GM23338 (cell line): ENCODE measurements at places on chromosomes 6 and 20. TPM values are rescaled to one million over a fixed set of nuclear protein-coding genes. Genes with fewer than 3 reads are reported as not detected.

The TRIM31 gene
- total RNA-seq = not detected in 2 replicates

The ULBP3 gene
- 3.3 and 4.2 TPM in 2 replicates for total RNA-seq

The C6orf52 gene
- 0.47 TPM in 1 of 2 replicates, not detected in the other for total RNA-seq

The MATN4 gene
- 4.2 and 5.1 TPM in 2 replicates for total RNA-seq

The MAP3K5 gene
- 2.8 and 2.9 TPM in 2 replicates for total RNA-seq

The ZBP1 gene
- total RNA-seq = not detected in 2 replicates

The RGS19 gene
- total RNA-seq = 15.0 and 19.7 TPM in 2 replicates

The VSTM2L gene
- total RNA-seq = 0.43 and 1.9 TPM in 2 replicates

The ZKSCAN8 gene
- total RNA-seq = 21.3 and 22.6 TPM in 2 replicates

The ADGB gene
- total RNA-seq = not detected in 2 replicates

The CST4 gene
- not detected in 2 replicates for total RNA-seq

The MRPS10 gene
- total RNA-seq = 42.7 and 49.3 TPM in 2 replicates

The RWDD2A gene
- 2.6 and 3.1 TPM in 2 replicates for total RNA-seq

GRCh38 chr6:55250400-55250799, 76.1 kb downstream of the HCRTR2 start:
- peaks cover 24% of the 10 kb centered on the region for H3K4me1 ChIP-seq
- no peak overlapping the region for H3K27ac ChIP-seq
- H3K36me3 ChIP-seq = no peaks in the 10 kb centered on the region
- H3K4me3 ChIP-seq = 0 out of 2 replicates have a peak overlapping the region, but pooled peaks have one; percentile 2
- peak; percentile 41 for DNase-seq

- H3K36me3 ChIP-seq = no peaks in the 10 kb centered on the region
- H3K4me3 ChIP-seq = no peak overlapping the region
- DNase-seq = no peak
- H3K27me3 ChIP-seq = no peaks in the 10 kb centered on the region
Measured at GRCh38 chr20:59122566-59122919, 41.1 kb upstream of the ZNF831 start.

DNA sequence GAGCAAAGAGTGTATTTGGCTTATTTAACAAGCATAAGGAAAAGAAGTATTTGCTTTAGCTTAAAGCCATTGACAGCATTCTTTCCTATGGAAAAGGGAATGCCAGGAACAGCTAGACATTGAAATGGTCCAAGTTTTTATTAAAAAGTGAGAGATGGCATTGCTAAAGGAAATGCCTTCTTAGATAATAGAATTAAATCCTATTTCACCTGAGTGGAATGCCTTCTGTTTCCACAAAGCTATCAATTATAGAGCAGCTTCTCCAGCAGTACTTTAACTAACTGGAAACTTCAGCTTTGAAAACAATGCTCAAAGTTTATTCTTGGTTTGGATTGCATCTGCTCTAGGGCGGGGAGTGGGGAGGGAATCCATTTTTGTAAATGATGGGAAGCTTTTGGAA, 85.1 kb upstream of the CNKSR3 start:
- H3K27ac ChIP-seq = no peak overlapping the region
- no peaks in the 10 kb centered on the region for H3K36me3 ChIP-seq
- no peak for DNase-seq
- peaks cover 14% of the 10 kb centered on the region for H3K4me1 ChIP-seq
- H3K27me3 ChIP-seq = no peaks in the 10 kb centered on the region

- H3K4me1 ChIP-seq = peaks cover 67% of the 10 kb centered on the region
- DNase-seq = no peak
- H3K4me3 ChIP-seq = no peak overlapping the region
Measured at GRCh38 chr6:15452182-15452941, 206.5 kb downstream of the JARID2 start.

- no peak overlapping the region for H3K27ac ChIP-seq
- H3K4me1 ChIP-seq = peaks cover 7% of the 10 kb centered on the region; the same call in 1 of the 2 replicates
- H3K36me3 ChIP-seq = no peaks in the 10 kb centered on the region
- DNase-seq = no peak
Measured at GRCh38 chr6:135012764-135013163, 41.9 kb downstream of the HBS1L start.

DNA sequence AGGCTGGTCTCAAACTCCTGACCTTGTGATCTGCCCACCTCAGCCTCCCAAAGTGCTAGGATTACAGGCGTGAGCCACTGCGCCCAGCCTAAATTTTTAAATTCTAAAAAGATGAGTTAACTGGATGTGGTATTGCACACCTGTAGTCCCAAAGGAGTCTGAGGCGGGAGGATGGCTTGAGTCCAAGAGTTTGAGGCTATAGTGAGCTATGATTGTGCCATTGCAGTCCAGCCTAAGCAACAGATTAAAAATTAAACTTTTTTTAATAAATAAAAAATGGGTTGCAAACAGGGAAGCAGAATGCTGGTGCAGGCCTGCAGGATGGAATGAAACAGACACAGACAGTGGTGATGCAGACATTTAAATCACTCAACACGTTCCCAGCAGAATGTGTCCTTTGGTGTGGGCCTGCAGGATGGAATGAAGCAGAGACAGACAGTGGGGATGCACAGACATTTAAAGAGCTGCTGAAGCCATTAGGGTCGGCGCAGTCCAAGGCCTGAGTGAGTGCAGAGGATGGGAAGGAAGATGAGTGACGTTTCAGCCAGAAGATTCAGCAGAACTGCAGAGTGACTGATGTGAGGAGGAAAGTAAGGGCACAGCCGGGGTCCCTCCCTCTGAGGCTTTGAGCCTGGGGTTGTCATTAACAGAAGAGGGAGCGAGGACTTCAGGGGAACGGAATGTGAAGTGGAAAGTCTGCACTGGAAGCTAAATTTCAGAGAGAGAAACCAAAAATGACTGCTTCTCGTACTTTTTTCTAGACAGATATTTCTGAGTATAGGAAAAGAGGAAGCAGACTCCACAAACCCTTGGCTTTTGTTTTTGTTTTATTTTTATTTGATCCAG, 117.5 kb downstream of the RIN2 start:
- no peak for DNase-seq
- no peaks in the 10 kb centered on the region for H3K36me3 ChIP-seq
- no peaks in the 10 kb centered on the region for H3K27me3 ChIP-seq

- H3K27ac ChIP-seq = no peak overlapping the region
- no peak overlapping the region for H3K4me3 ChIP-seq
- no peaks in the 10 kb centered on the region for H3K27me3 ChIP-seq
- no peak for DNase-seq
Measured at GRCh38 chr6:82066991-82067411, 180.5 kb downstream of the IBTK start.

- peaks cover 6% of the 10 kb centered on the region; the same call in 1 of the 2 replicates for H3K4me1 ChIP-seq
- H3K27ac ChIP-seq = no peak overlapping the region
- H3K36me3 ChIP-seq = no peaks in the 10 kb centered on the region
- H3K4me3 ChIP-seq = no peak overlapping the region
- no peak for DNase-seq
Measured at GRCh38 chr20:7981374-7981773, 38.2 kb downstream of the TMX4 start.

DNA sequence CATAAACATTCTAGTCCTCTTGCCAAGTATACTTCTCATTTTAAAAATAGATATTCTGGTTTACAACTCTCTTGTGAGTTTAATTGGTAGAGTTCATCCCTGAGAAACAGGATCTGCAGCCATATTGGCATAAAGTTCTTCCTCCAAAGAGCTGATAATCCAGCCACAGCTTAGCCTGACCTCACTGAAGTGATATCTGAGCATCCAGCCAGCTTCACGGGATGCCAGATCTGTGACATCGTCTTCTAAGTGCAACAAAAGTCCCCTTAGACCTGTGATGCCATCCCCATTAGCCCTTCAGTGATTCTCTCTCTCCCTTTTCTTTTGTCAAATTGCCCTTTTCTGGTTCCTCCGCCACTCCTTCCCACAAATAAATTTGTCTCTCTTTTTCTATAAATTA, 180.6 kb upstream of the STXBP5 start:
- no peak overlapping the region for H3K27ac ChIP-seq
- no peaks in the 10 kb centered on the region for H3K36me3 ChIP-seq
- H3K4me3 ChIP-seq = no peak overlapping the region
- no peaks in the 10 kb centered on the region for H3K27me3 ChIP-seq
- H3K4me1 ChIP-seq = no peaks in the 10 kb centered on the region

DNA sequence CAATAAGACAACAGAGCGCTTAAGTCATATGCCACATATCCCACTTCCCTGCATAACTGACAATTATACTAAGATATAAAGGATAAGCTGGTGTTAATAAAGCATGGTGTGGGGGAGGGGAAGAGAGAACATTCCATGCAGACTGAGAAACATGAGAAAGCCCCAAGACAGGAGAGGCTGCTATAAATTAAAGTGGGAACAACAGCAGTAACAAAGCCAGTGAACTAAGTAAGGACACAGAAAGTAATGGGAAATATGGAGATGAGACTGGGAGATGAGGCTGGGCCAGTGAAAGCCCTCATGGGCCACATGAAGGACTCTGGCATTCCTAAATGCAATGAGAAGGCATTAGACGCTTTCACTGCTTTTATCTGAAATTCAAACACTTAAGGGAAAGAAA, 41.3 kb downstream of the SESN1 start:
- peak; percentile 39 for DNase-seq
- H3K36me3 ChIP-seq = no peaks in the 10 kb centered on the region
- H3K4me3 ChIP-seq = no peak overlapping the region
- H3K27ac ChIP-seq = no peak overlapping the region
- no peaks in the 10 kb centered on the region for H3K27me3 ChIP-seq

DNA sequence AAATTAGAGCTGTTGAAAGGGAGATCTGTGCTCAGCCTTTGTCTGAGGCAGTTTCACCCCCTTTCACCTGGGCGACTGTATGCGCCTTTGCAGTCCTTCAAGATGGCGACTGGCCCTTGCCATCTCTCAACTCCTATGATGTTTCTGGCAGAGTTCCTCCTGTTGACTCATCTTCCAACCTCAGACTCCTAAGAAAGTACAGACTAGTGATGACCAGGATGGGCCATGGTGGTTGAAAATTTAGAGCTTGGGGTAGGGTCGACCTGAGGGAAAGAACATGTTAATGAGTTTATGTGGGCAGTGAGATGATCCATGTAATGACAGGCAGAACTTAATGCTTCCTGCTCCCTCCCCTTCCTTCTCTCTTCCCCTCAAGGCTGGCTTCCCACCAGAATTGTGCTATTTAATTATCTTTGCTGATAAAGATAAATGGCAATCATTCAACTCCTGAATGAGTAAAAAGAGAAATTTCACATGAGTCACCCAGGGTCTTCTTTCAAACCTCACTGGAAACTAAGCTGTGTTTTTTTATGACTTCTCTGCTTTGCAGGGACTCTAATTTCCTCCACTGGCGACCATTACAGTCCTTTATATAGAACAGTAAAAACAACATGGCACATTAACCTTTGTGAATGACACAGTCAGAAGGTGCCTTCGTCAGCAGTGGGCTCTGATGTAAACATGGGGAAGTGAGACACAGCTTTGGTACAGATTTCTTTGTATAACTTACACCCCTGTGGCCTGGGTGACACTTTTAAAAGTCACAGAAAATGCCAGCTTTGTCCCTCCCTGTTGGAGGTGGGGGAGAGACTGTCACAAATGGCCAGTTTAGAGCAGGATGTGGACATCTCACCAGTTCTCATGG, 103.5 kb downstream of the SCP2D1 start:
- H3K36me3 ChIP-seq = no peaks in the 10 kb centered on the region
- no peak for DNase-seq
- H3K4me3 ChIP-seq = no peak overlapping the region
- no peak overlapping the region for H3K27ac ChIP-seq
- no peaks in the 10 kb centered on the region for H3K27me3 ChIP-seq
- no peaks in the 10 kb centered on the region; the same call in 1 of the 2 replicates for H3K4me1 ChIP-seq

GRCh38 chr6:52139985-52140680, 46.0 kb upstream of the IL17A start:
- no peaks in the 10 kb centered on the region for H3K36me3 ChIP-seq
- peaks cover 11% of the 10 kb centered on the region for H3K4me1 ChIP-seq
- no peak overlapping the region for H3K4me3 ChIP-seq
- no peak for DNase-seq

- H3K27ac ChIP-seq = no peak overlapping the region
- H3K36me3 ChIP-seq = 0 out of 2 replicates have a peak, but pooled peaks cover 3% of the 10 kb centered on the region
- H3K4me3 ChIP-seq = no peak overlapping the region
- no peak for DNase-seq
- no peaks in the 10 kb centered on the region for H3K27me3 ChIP-seq
Measured at GRCh38 chr6:15026832-15027231, 219.0 kb upstream of the JARID2 start.

DNA sequence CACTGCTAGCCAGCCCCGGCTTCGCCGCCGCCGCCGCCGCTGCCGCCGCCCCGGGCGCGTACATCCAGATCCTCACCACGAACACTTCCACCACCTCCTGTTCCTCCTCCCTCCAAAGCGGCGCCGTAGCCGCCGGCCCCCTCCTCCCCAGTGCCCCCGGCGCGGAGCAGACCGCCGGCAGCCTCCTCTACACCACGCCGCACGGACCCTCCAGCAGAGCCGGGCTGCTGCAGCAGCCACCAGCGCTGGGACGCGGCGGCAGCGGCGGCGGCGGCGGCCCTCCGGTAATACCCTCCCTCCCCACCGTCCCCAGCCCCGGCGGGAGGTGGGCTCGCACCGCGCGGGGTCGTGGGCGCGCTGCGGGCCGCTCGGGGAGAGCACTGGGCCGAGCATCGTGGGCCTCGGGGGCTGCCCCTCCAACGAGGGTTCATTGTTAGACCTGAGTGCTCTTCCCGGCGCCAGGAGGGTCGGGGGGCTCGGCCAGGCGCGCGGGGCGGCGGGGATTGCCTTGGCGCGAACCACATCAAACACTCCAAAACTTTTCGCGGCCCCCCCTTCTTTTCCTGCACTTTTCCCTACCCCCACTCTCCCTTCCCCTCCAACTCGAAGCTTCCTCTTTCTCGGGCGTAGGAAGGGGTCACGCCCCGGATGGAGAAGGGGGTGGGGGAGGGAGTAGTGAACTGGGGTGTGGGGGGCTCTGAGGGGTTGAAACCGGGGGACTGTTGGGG, 827 bp downstream of the E2F3 start:
- DNase-seq = peak; percentile 72
- peak overlapping the region; percentile 96 for H3K27ac ChIP-seq
- H3K27me3 ChIP-seq = no peaks in the 10 kb centered on the region
- peak overlapping the region; percentile 91 for H3K4me3 ChIP-seq

GRCh38 chr6:44797746-44798145, 410.2 kb downstream of the CDC5L start:
- no peaks in the 10 kb centered on the region for H3K27me3 ChIP-seq
- DNase-seq = no peak
- H3K4me3 ChIP-seq = no peak overlapping the region
- H3K36me3 ChIP-seq = no peaks in the 10 kb centered on the region
